Stimulated activated CD8-positive, alpha-beta memory T cell treated with anti-CD3 and anti-CD28 coated beads, Interleukin-2, amount 100 ng/mL, for 1 hour (primary cell): ENCODE measurements at places on chromosomes 5 and 9.

GRCh38 chr5:115317736-115318135, 21.3 kb upstream of the CCDC112 start:
- DNase-seq: no peak

DNA sequence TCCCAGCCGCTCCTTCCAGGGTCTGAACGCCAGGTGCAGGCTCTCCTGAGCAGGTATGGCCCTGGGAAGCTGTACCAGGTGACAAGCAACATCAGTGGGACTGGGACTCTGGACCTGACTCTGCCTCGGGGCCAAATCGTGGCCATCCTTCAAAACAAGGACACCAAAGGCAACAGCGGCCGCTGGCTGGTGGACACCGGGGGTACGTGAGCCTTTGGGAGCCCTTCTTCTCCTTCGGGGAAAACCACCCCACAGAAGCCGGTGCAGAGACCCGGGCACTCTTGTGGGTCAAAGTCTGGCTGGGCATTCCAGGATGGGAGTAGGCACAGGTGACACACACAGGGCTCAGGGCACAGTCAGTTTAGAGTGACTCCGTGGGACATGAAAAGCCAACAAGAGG, 45.8 kb downstream of the ARHGEF37 start:
- no peak for DNase-seq

- DNase-seq: no peak
These were observed 139.0 kb upstream of the GAS1 start for GRCh38 chr9:87086221-87086818.

DNA sequence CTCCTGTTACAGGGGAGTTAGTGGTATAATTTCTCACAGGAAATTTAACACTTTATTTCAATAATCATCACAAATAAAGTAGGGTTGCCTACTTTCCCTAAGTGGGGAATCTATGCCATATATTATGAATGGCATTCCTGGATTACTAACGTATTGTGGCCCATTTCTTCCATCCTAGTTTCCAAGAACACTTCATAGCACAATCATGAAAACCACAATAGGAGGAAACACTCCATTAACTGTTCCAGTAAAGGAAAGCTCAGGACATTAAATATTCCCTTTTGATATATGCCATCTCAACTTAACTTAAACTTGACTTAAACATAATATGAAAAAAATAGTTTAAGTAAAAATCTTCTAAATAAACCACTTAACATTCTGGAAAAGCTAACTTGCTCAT, 2.1 kb downstream of the CPLANE1 start:
- no peak for DNase-seq

- no peak for DNase-seq
These were observed 46.5 kb upstream of the GFPT2 start for GRCh38 chr5:180399401-180400215.

- DNase-seq: no peak
These were observed 113.2 kb downstream of the SEC61B start for GRCh38 chr9:99335280-99335679.

- DNase-seq: no peak
These were observed 290.3 kb upstream of the SGCD start for GRCh38 chr5:156036640-156037039.

GRCh38 chr5:95895771-95896170, 65.9 kb downstream of the ELL2 start:
- no peak for DNase-seq

DNA sequence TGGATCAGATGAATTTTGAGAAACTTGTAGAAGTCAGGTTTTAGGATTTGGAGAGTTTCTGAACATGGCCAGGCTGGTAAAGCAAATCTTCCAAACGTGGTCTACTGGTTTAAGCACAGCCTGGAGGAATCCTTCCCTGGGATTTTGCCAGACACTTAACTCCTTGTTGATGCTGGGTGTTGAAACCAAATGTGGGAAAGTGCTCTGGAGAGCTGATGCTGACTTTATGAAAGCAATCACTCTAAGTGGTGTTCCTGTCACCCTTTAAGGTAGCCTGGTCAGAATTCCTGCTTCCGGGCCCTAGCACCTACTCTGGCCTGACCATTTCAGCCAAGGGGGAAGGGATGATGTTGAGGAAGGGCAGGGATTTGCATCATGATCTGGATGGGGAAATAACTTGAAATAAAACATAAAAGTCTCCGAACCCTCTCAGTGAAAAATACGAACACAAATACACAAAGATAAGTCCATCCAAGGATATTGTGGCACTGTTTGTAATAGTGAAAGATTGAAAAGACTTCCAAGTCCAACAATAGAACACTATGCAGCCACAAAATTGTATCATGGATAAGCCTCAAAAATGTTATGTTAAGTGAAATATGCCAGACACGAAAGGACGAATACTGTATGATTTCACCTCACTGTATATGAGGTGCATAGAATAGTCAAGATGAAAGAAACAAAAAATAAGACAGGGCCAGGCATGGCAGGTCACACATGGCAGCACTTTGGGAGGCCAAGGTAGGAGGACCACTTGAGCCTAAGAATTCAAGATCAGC, 57.7 kb downstream of the PDE6A start:
- no peak for DNase-seq

- no peak for DNase-seq
These were observed 18.0 kb upstream of the NR4A3 start for GRCh38 chr9:99803694-99804093.

GRCh38 chr5:33840927-33841547, 50.8 kb downstream of the ADAMTS12 start:
- DNase-seq: no peak

- DNase-seq: no peak
These were observed 105.8 kb downstream of the DOCK2 start for GRCh38 chr5:169742771-169743296.

GRCh38 chr5:65359569-65359968, 122.2 kb downstream of the ADAMTS6 start:
- DNase-seq: no peak

- no peak for DNase-seq
These were observed 74.3 kb downstream of the LRSAM1 start for GRCh38 chr9:127525401-127526188.

GRCh38 chr9:99012957-99013512, 69.3 kb downstream of the COL15A1 start:
- DNase-seq: no peak

DNA sequence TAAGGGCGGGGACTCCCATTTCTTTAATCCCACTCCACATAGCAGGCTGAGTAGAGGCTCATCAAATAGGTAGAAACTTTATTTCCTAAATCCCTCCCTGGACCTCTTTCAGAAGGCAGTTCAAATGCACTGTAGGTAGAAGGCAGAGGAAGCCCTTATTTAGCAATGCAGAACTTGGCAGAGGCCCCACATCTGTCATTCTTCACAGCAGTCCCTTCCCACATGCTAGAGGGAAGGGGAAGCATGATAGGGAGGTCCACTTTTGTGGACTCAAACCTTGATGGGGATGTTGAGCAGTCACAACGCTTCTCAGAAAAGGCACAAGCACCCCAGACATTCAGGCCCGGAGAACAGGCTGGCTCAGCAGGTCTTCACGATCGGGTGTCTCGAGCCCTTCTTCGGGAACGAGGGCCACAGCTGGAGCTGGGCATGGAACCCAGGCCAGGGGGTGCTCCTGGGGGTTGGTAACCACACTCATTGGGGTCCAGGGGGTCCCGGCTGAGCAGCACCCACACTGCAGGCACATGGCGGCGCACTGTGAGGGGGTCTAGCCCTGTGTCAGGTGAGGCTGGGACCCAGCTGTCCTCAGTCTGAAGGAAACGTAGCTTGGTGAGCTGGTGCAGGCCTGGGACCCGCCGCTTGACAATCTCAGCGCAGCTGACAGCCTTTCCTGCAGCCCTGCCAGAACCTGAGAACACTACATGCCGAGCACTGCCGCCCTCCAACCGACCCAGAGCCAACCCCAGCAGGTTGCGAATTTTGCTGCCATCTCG, 1.3 kb downstream of the RPP25L start:
- no peak for DNase-seq

GRCh38 chr5:143551820-143552251, 148.3 kb upstream of the NR3C1 start:
- no peak for DNase-seq

DNA sequence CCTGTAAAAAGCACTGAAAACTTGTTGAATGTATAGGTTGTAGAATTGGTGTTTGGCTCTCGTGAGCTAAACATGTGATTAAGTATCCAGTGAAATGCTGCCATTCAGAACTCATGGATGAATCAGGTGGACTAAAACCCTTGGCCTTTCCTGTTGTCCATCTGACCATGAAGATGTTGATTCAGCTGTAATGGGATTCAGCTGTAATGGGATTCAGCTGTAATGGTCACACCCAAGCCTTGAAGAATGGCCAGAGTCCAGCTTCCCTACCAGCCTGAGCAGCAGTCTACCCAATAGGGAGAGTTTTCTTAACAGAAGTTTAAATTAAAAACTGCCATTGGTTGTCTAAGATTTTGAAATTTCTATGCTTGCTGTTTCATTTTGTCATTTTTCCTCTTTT, 18.1 kb downstream of the MAMDC2 start:
- no peak for DNase-seq

DNA sequence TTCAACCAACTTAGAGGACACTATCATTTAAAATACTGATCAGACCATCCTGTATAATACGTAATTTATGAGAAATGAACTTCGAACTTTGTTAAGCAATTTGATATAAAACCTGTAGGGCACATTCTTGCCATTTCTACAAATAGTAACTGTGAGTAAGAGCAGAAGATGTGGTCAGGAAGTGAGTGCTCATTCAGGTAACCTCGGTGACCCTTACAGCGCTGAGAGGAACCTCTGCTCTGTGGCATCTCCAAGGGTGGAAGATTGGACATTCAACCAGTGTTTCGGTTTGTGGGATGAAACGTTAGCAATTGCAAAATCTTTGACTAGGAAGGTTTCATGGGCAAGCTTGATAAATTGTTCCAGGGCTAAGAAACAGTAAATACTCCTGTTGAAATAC, 194.8 kb upstream of the IRX2 start:
- DNase-seq: no peak

DNA sequence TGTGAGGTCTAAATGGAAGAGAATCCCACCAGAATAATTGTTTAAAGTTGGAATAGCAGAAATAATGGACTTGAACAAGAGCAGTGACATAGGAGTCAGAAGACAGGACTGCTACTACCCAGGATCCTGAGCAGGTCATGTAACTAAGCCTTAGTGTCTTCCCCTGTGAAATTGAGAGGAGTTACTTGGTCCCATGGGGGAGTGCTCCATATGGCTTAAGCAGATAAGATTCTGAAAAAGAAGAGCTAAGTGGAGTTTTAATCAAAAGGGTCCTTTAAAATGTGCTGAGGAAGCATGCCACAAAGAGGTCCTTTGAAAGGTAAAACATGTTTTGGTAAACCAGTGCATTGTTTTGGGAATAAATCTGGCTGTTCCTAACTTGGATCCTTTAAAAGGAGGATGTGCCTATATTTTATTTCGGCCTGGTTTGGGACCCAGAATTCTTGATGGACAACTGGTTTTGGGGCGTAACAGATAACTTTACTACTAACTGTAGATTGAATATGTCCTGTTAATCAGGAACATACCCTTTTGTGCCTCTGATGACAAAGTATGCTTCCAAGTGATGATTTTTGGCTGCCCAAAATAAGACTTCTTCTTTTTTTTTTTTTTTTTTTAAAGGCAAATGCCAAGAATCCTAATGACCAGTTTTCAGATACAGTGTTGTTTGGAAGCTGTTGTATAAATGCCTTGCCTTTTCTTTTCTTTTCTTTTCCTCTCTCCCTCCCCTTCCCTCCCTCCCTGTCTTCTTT, 5.7 kb downstream of the RCL1 start:
- DNase-seq: no peak

- DNase-seq: no peak
These were observed 1.1 kb downstream of the NDOR1 start for GRCh38 chr9:137206602-137207001.

- no peak for DNase-seq
These were observed 5.0 kb downstream of the GRXCR2 start for GRCh38 chr5:145867806-145868205.

- DNase-seq: no peak
These were observed 7.3 kb downstream of the IRX1 start for GRCh38 chr5:3602785-3603502.

DNA sequence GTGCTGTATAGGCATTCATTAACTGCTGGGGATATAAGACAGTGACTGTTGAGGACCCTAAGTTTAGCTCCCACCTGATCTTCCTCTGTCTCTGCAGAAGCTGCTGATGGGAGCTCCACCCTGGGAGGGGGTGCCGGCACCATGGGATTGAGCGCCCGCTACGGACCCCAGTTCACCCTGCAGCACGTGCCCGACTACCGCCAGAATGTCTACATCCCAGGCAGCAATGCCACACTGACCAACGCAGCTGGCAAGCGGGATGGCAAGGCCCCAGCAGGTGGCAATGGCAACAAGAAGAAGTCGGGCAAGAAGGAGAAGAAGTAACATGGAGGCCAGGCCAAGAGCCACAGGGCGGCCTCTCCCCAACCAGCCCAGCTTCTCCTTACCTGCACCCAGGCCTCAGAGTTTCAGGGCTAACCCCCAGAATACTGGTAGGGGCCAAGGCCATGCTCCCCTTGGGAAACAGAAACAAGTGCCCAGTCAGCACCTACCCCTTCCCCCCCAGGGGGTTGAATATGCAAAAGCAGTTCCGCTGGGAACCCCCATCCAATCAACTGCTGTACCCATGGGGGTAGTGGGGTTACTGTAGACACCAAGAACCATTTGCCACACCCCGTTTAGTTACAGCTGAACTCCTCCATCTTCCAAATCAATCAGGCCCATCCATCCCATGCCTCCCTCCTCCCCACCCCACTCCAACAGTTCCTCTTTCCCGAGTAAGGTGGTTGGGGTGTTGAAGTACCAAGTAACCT, 22.1 kb downstream of the PCDHGC5 start:
- DNase-seq: no peak

GRCh38 chr9:89606624-89607311, 2.0 kb downstream of the GADD45G start:
- DNase-seq: no peak

- DNase-seq: no peak
These were observed 41.3 kb upstream of the LPCAT1 start for GRCh38 chr5:1564824-1565736.

DNA sequence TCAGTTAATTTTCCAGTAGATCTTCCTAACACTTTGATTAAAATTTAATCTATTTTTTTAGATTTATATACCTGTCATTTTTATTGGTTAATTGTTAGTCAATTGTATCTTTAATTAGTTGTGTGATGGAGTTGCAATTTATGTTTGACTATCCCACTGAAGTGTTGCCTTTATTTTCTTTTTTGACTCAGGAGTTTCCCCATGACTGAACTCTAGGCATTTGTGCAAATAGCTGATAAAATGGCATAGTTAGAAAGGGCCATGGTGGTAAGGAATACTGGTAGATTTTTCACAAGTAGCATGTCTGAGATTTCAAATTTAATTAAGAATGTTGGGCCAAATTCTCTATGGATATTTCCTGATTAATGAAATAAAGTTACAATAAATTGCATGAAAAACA, 273.1 kb upstream of the DAB2 start:
- DNase-seq: no peak

- DNase-seq: no peak
These were observed 134.0 kb upstream of the MYO10 start for GRCh38 chr5:17069995-17070511.

GRCh38 chr5:107476783-107477182, 194.0 kb downstream of the EFNA5 start:
- no peak for DNase-seq
